ENCODE measurements at places on chromosomes 2 and 18.

GRCh38 chr2:49616800-49617199 is 462.5 kb upstream of the FSHR start:
- DNase-seq, result no peak

GRCh38 chr2:221775096-221775495 is 203.0 kb upstream of the EPHA4 start:
- no peak for DNase-seq

- no peak for DNase-seq
Measured at GRCh38 chr2:227252831-227253230, 72.2 kb upstream of the MFF start.

DNA sequence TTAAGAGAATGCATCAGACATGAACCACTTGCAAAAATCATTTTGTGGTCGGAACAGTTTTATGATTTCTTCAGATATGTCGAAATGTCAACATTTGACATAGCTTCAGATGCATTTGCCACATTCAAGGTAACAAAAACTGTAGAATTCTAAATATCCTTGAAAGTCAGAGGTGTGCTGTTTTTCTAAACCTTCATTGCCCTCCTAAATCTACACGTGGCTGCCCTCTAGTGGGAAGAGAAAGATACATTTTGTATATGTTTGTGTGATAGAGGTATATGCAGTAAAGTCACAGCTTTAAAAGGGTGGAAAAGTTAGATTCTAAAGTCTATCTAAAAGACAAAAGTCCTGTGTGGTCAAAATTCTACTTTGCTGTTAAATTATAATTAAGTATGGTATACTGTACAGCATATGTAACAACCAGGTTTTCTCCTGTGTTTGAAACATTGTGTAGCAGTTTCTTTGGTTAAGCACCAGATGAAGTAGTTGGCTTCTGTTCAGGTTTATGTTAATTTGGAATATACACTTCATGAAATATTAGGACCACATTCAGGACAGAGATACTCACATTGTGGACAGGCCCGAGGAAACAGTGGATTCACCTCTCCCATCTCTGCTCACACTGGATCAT is 65.9 kb upstream of the ITM2C start:
- no peak for DNase-seq

DNA sequence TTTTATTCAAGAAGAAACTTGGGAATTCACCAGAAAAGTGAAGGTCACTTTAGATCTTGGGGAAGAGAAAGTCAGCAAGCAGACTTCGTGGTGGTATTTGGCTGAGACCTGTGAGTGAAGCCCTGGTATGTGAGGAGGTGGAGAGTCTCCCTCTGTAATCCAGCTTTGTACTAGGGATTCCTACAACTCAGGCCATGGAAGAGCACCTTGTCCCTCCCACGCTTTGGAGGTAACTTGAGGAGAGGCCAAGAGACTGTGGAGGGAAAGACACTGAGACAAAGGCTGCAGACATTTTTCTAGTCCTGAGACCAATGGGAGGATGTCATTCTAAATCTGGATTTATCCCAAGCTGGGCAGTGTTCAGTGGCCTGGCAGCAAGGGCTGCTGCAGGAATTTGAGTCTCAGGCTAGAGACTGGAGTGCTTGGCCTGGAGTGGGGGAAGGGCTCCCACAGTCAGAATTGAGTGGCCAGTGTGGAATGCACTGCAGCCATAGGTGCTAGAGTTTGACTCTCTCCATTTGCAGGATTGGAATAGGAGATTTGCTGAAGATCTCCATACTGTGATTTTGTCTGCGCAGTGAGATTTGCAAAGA is 219.0 kb downstream of the ACTR3 start:
- no peak for DNase-seq

GRCh38 chr2:121052023-121052422 is 233.0 kb downstream of the TFCP2L1 start:
- no peak for DNase-seq

- no peak for DNase-seq
Measured at GRCh38 chr2:85719609-85720240, 25.6 kb downstream of the GNLY start.

DNA sequence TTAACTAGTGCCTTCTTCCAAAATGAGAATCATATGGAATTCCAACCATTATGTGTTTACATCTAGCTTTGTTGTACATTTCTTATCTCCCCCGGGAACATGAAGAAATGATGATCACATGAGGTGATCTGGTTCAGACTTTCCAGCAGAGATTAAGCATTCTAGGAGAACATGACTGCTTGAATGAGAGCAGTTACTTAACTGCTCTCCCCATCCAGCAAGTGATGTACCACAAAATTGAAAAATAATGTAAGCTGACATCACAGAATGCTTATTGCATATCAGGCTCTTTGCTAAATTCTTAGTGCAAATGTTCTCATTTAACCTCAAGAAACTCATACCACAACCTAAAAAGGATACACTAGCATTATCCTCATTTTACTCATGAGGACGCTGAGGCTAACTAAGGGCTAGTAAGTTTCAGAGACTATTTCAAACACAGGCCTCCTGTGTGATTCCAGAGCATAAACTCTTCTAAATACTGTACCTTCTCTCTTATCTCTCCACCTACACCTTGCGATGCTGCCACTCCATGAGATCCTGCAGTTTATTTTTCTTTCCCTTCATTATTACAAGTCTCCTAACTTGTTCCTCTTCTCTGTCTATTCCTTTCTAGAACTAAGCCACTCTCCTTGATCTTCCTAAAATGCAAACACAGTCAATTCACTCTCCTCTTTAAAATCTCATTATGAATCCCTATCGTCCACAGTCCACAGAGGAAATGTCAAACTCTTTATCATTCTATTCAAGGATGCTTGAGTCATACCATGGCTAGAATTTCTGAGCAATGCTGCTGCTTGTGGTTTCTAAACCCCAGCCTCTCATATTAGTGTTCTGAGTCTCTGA is 1224.8 kb upstream of the ZEB2 start:
- no peak for DNase-seq

DNA sequence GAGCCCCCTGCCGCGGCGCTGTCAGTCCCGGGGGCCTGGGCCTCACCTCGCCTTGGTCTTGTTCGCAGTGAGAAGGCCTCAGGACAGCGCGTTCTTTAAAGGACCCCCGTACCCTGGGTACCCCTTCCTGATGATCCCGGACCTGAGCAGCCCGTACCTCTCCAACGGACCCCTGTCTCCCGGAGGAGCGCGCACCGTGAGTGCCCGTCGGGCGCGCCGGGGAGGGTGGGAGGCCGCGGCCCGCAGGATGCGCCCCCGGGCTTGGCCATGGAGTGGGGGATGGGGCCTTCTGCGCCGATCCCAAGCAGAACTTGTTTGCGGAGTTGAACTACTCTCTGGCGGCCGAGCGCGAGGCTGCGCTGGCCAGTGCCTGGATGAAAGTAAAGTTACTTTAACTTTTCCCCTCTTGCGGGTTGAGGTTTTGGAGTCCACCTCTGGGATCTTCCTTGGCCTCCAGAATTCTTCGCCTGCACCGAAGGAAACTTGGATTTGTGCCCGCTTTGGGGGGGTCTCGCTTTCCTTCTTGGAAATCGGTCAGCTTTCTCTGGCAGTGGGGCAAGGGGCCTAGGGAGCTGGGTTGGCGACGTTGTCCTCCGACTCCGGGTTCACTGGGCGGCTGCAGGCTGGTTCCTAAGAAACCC is 1.2 kb downstream of the TCF7L1 start:
- DNase-seq, result peak; percentile 48

DNA sequence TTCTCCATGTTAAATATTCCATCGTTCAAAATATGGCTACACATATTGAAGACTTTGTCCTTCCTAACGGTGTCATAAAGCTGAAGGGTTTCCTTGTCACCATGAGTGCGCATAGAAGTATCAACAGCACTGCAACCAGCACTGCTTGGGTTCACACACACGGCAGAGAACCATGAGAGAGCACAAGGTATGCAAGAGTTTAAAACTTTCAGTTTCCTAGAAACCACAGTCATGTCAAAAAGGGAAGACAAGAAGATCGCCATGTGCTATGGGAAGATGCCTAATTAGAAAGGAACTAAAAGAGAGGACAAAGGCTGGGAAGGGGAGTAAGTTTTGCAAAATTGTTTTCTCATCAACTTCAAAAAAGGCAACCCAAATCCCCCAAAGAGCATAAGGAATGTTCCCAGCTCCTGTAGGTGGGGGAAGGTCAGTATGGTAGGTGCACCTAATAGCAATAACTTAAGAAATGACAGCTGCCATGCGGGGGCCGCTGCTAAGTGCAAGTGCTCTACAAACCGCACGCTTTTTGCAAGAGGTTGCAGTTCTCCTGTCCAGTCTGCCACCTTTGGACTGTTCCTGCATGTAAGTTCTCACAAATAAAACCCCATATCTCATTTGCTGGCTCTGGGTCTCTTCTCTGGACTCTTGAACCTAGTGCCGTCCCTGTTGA is 136.8 kb downstream of the TMEM163 start:
- no peak for DNase-seq

DNA sequence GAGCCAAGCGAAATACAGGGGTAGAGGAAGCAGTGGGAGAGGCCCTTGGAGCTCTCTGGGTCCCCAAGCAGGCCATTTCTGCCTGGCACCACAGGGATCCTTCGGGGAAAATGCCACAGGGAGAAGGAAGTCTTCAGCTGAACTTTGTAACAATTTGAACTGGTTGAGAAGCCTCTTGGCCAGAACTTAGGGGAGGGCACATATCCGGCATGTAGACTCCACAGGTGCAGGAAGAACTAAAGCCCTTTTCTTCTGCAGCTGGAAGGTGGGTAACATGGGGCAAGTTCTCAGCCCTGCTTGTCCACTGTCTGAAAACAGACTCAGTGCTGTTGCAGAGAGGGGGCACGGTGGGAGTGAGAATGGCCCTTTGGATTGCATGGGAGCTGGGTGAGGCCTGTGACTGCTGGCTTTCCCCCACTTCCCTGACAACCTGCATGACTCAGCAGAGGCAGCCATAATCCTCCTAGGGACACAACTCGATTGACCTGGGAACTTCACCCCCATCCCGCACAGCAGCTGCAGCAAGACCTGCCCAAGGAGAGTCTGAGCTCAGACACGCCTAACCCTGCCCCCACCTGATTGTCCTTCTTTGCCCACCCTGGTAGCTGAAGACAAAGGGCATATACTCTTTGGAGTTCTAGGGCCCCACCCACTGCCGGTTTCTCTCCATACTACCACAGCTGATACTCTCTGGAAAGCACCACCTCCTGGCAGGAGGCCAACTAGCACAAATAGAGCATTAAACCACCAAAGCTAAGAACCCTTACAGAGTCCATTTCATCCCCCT is 101.6 kb upstream of the FAM136A start:
- DNase-seq, result no peak

DNA sequence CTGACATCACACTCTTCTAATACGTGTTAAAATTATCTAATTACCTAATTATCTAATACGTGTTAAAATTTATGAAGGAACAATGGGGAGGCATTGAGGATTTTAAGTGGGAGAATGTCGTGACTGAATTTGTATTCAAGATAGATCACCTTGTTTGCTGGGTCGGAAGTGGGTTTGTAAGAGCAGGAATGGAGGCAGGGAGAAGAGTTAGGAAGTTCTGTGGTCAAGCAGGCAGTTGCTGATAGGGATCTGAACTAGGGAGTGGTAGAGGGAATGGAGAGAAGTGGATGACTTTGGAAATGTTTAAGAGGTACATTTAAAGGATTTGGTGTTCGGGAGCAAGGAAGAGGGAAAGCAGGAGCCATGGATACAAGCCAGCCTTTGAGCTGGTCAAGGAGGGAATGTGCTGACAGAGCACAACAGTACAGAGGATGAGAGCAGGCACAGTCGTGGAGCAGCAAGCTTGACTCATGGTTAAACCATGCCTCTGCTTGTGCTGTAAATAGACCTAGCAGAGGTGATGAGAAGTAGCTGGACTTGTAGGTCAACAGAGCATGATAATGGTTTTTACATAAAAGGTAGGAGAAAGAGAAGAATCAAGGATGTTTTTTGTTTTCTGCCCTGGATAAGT is 16.2 kb downstream of the IL18RAP start:
- no peak for DNase-seq

GRCh38 chr18:59616501-59616900 is 80.7 kb downstream of the CCBE1 start:
- DNase-seq, result no peak

Measured in progenitor cell of endocrine pancreas (in vitro differentiated cells).